ENCODE measurements at places on chromosomes 16 and 17. TPM values are rescaled to one million over a fixed set of nuclear protein-coding genes. Genes with fewer than 3 reads are reported as not detected.

GRCh38 chr17:20276421-20276820 lies 190.9 kb downstream of the LGALS9B start:
- H3K27me3 ChIP-seq: no peaks in the 10 kb centered on the region
- no peaks in the 10 kb centered on the region for H3K4me1 ChIP-seq
- no peak overlapping the region for H3K27ac ChIP-seq
- H3K4me3 ChIP-seq: no peak overlapping the region
- DNase-seq: no peak

DNA sequence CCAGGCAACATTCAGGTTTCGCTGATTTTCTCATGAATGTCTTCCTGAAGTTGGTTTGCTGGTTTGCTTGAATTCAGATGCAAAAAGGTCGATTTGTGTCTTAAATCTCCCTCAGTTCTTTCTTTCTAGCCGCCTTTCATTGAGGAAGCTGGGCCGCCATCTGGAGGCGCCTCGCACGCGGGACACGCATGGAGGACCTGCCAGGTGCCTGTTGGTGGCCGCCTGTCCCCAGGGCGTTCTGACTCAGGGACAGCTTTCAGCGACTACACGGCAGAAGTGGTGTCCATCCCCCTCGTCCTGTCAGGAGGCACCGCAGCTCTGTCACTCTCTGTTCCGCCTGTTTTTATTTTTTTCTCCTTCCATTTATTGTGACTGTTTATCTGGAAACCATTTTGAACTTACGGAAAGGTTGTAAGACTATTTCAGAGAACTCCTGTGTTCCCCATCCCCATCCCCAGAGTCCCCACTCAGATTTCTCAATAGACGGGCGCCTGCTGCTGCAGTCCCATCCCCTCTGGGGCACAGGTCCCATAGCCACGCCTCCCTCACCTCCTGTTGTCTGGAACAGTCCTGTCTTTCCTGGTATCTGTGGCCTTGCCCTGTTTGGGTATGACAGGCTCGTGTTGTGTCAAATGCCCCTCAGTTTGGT lies 33.2 kb downstream of the COX4I1 start:
- H3K36me3 ChIP-seq: no peaks in the 10 kb centered on the region
- no peak overlapping the region for H3K4me3 ChIP-seq
- no peaks in the 10 kb centered on the region for H3K27me3 ChIP-seq
- no peaks in the 10 kb centered on the region for H3K4me1 ChIP-seq
- no peak for DNase-seq
- no peak overlapping the region for H3K27ac ChIP-seq

DNA sequence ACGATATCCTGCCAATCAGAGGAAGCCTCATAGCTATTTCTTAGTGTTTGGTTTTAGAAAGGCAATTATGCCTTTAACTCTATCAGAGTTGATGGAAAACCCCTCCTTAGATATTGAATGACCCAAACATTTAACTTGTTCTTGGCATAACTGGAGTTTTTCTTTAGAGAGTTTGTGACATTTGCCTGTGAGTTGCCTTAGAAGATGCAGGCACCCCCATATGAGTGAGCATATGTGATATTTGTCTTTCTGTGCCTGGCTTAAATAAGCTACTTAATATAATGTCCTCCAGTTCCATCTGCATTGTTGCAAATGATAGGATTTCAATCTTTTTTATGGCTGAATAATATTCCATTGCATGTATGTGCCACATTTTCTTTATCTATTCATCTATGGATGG lies 19.6 kb upstream of the B4GALNT2 start:
- H3K27me3 ChIP-seq: no peaks in the 10 kb centered on the region
- DNase-seq: no peak
- H3K27ac ChIP-seq: no peak overlapping the region

DNA sequence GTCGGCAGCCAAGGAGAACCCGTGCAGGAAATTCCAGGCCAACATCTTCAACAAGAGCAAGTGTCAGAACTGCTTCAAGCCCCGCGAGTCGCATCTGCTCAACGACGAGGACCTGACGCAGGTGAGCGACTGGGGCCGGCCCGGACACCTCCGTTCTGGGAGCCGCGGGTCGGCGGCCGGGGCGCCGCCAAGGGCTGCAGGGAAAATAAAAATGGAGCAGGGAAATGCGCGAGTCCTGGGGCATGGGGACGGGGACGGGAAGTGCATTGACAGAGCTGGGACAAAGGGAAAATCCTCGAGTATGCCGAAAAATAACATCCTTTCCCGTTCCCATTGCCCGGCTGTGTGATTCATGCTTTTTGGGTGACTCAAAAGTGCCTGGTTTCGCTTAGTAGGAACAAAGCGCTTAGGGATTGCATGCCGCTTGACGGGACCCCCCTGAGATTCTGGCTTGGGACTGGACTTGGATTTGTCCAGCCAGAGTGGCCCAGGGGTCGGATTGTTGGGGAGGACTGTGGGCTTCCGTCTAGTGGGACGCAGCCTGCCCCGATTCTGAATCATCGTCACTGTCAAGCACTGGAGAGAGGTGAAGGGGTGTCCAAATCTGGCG lies 699 bp downstream of the MPRIP start:
- peaks cover 12% of the 10 kb centered on the region for H3K4me1 ChIP-seq
- H3K4me3 ChIP-seq: peak overlapping the region; percentile 67
- H3K36me3 ChIP-seq: no peaks in the 10 kb centered on the region
- no peaks in the 10 kb centered on the region for H3K27me3 ChIP-seq

DNA sequence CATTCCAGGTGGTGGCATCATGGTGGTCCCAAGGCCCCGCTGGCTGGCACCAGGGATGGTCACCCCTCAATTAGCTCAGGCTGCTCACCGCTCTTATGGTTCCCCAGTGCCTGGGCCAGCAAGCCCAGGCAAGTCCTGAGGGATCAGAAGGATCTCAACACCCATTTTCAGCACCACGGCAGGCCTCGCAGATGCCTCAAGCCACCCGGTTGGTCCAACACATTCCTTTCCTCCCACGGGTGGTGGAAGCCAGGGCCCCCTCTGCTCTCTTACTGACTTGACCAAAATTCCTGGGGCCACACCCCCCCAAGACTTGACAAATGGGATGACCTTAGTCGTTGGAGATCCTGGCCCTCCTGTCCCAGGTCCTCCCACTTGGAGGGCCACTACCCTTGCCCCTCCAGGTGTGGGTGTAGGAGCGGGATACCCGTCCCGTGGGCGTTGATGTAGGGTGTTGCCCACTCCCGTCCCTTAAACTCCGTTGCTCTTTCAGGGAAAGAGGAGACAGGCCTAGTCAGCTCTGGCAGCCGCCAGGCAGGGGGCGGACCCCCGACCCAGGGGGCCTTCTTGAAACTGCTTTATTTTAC lies 5.9 kb downstream of the ZNF205 start:
- H3K36me3 ChIP-seq: no peaks in the 10 kb centered on the region
- DNase-seq: no peak
- H3K4me3 ChIP-seq: no peak overlapping the region
- H3K4me1 ChIP-seq: no peaks in the 10 kb centered on the region

- no peak overlapping the region for H3K4me3 ChIP-seq
- H3K4me1 ChIP-seq: peaks cover 7% of the 10 kb centered on the region
- no peaks in the 10 kb centered on the region for H3K27me3 ChIP-seq
- no peak for DNase-seq
Measured at GRCh38 chr17:4934173-4934979, 2.3 kb downstream of the GP1BA start.

- no peak overlapping the region for H3K27ac ChIP-seq
- H3K4me1 ChIP-seq: no peaks in the 10 kb centered on the region
- H3K27me3 ChIP-seq: no peaks in the 10 kb centered on the region
- no peaks in the 10 kb centered on the region for H3K36me3 ChIP-seq
- DNase-seq: no peak
Measured at GRCh38 chr16:9154567-9155410, 63.3 kb downstream of the HAPSTR1 start.

DNA sequence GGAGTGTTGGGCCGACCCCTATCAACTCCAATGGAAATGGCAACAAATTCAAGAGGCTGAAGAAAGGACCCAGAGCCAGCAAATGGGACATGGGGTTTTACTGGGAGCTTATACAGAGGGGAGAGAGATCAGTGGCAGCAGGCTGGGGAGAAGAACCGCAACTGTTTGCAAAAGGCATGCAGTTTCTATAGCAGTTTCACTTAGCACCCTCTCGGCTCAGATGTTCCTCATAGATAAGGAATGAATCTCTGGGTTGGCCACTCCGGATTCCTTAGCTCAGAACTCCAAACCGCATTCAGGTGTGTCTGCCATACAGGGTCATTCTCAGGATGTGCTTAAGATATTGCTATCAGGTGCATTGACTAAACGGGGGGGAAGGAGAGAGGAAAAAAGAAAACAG lies 71.1 kb upstream of the RPL38 start:
- H3K4me3 ChIP-seq: no peak overlapping the region
- H3K4me1 ChIP-seq: no peaks in the 10 kb centered on the region
- no peaks in the 10 kb centered on the region for H3K27me3 ChIP-seq
- H3K27ac ChIP-seq: no peak overlapping the region

The MARVELD3 gene
- 79.0 TPM for total RNA-seq

DNA sequence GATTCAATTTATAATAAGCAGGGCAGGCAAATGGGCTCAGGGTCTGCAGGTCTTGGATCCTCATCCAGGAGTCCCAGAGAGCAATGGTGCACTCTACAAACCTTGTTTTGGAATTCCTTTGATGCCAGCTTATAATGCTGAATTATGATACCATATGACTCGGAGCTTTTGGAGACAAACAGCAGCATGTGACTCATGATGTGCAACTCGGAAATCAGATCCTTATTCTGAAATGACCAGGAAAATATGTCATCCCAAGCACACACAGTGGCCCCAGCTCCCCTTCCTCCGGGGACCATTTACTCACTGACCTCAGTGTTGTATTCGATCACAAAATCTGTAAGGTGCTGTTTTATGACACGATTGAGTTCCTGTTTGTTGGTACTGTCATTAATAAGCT lies 20.2 kb upstream of the UMOD start:
- no peaks in the 10 kb centered on the region for H3K4me1 ChIP-seq
- no peak overlapping the region for H3K4me3 ChIP-seq
- H3K27me3 ChIP-seq: no peaks in the 10 kb centered on the region
- H3K27ac ChIP-seq: no peak overlapping the region
- no peak for DNase-seq
- no peaks in the 10 kb centered on the region for H3K36me3 ChIP-seq

DNA sequence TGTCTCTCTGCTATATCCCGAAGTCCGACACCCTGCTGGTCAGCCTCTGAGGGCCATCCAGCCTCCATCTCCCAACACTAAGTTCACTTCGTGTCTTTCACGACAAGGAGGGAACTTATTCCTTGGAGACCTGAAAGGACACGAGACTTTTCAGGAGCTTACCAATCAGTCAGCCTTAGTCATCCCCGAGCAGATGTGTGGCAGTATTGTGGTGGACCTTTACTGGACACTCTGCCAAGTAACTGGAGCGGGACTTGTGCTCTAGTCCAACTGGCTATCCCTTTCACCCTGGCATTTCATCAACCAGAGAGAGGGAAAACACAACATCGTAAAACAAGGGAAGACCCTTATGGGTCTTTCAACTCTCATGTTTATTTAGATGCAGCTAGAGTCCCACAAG lies 87.1 kb downstream of the EMP2 start:
- no peaks in the 10 kb centered on the region for H3K4me1 ChIP-seq
- H3K27me3 ChIP-seq: no peaks in the 10 kb centered on the region
- no peaks in the 10 kb centered on the region for H3K36me3 ChIP-seq
- no peak overlapping the region for H3K4me3 ChIP-seq
- DNase-seq: no peak

GRCh38 chr17:20266806-20267458 lies 200.4 kb downstream of the LGALS9B start:
- no peaks in the 10 kb centered on the region for H3K36me3 ChIP-seq
- no peak for DNase-seq
- H3K4me3 ChIP-seq: no peak overlapping the region
- H3K4me1 ChIP-seq: no peaks in the 10 kb centered on the region
- no peaks in the 10 kb centered on the region for H3K27me3 ChIP-seq

GRCh38 chr17:48228720-48229119 lies 121.2 kb downstream of the SNX11 start:
- DNase-seq: no peak
- no peaks in the 10 kb centered on the region for H3K27me3 ChIP-seq
- H3K36me3 ChIP-seq: no peaks in the 10 kb centered on the region
- H3K4me3 ChIP-seq: no peak overlapping the region
- no peak overlapping the region for H3K27ac ChIP-seq

The CDT1 gene
- 14.9 TPM for total RNA-seq

The USP36 gene
- total RNA-seq: 32.6 TPM

GRCh38 chr17:73983621-73984400 lies 219.7 kb upstream of the RPL38 start:
- no peak overlapping the region for H3K27ac ChIP-seq
- H3K4me3 ChIP-seq: no peak overlapping the region
- no peak for DNase-seq
- no peaks in the 10 kb centered on the region for H3K27me3 ChIP-seq

The DPEP2 gene
- total RNA-seq: 0.88 TPM

The NPIPA1 gene
- total RNA-seq: 32.8 TPM

GRCh38 chr16:30837904-30838303 lies 50.9 kb upstream of the ZNF629 start:
- H3K36me3 ChIP-seq: no peaks in the 10 kb centered on the region
- no peak overlapping the region for H3K27ac ChIP-seq
- H3K4me3 ChIP-seq: no peak overlapping the region
- no peak for DNase-seq

DNA sequence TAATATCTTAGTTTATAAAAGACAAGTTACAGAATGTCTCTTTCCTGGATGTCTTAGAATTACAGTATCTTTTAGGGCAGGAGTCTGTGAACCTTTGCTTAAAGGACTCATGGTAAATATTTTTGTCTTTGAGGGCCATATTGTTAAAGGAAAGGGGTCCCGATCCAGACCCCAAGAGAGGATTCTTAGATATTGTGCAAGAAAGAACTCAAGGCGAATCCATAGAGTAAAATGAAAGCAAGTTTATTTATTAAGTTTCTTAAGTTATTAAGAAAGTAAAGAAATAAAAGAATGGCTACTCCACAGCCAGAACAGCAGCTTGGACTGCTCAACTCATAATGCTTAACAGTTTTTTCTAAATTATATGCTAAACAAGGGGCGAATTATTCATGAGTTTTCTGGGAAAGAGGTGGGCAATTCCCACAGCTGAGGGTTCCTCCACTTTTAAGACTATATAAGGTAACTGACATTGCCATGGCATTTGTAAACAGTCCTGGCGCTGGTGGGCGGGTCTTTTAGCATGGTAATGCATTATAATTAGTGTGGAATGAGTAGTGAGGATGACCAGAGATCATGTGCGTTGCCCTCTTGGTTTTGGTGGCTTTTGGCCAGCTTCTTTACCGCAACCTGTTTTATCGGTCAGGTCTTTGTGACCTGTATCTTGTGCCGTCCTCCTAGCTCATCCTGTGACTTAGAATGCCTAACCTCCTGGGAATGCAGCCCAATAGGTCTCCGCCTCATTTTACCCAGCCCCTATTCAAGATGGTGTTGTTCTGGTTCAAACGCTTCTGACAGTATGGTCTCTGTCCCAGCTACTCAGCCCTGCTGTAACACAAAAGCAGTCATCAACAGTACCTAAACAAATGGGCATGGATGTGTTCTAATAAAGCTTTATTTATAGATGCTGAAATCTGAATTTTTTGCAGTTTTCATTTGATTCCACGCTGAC lies 53.2 kb downstream of the BMERB1 start:
- H3K4me1 ChIP-seq: no peaks in the 10 kb centered on the region
- no peak overlapping the region for H3K4me3 ChIP-seq
- no peak for DNase-seq
- H3K36me3 ChIP-seq: no peaks in the 10 kb centered on the region

GRCh38 chr17:65742403-65743307 lies 181.2 kb upstream of the AXIN2 start:
- H3K36me3 ChIP-seq: no peaks in the 10 kb centered on the region
- H3K4me1 ChIP-seq: no peaks in the 10 kb centered on the region
- H3K27ac ChIP-seq: no peak overlapping the region
- no peaks in the 10 kb centered on the region for H3K27me3 ChIP-seq
- no peak for DNase-seq
- no peak overlapping the region for H3K4me3 ChIP-seq
